ENCODE measurements at places on chromosomes 2 and 18.

DNA sequence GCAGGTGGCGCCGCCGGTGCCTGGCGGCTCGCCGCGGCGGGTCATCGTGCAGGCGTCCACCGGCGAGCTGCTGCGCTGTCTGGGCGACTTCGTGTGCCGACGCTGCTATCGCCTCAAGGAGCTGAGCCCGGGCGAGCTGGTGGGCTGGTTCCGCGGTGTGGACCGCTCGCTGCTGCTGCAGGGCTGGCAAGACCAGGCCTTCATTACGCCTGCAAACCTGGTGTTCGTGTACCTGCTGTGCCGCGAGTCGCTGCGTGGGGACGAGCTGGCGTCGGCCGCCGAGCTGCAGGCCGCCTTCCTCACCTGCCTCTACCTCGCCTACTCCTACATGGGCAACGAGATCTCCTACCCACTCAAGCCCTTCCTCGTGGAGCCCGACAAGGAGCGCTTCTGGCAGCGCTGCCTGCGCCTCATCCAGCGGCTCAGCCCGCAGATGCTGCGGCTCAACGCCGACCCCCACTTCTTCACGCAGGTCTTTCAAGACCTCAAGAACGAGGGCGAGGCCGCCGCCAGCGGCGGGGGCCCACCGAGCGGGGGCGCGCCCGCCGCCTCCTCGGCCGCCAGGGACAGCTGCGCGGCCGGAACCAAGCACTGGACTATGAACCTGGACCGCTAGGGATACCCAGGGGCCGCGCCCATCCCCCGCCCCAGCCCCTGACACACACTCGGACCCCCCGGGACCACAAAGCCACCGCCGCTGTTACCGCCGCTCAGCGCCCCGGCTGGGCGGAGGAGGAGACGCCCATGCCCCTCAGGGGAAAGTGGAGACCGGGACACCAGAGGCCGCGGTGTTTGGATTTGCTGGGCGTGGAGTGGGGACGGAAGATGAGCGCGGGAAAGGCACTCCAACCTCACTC lies 1.1 kb downstream of the CDK5R2 start:
- H3K36me3 ChIP-seq = peaks cover 4% of the 10 kb centered on the region
- H3K4me3 ChIP-seq = peak overlapping the region; percentile 47
- DNase-seq = no peak
- H3K4me1 ChIP-seq = peaks cover 7% of the 10 kb centered on the region
- H3K27me3 ChIP-seq = peaks cover 69% of the 10 kb centered on the region

DNA sequence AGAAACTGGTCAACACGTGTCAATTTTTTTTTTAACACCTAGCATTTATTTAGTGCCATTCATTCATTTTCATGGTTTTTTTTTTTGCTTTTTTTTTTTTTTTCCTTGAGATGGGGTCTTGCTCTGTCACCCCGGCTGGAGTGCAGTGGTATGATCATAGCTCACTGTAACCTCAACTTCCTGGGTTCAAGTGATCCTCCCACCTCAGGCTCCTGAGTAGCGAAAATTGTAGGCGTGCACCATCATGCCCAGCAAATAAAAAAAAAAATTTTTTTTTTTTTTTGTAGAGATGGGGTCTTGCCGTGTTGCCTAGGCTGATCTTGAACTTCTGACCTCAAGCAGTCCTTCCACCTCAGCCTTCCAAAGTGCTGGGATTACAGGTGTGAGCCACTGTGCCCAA lies 21.1 kb downstream of the USP14 start:
- H3K27me3 ChIP-seq = no peaks in the 10 kb centered on the region
- H3K27ac ChIP-seq = no peak overlapping the region
- H3K4me3 ChIP-seq = no peak overlapping the region
- peaks cover 22% of the 10 kb centered on the region for H3K4me1 ChIP-seq
- no peak for DNase-seq
- H3K36me3 ChIP-seq = peaks cover 37% of the 10 kb centered on the region

DNA sequence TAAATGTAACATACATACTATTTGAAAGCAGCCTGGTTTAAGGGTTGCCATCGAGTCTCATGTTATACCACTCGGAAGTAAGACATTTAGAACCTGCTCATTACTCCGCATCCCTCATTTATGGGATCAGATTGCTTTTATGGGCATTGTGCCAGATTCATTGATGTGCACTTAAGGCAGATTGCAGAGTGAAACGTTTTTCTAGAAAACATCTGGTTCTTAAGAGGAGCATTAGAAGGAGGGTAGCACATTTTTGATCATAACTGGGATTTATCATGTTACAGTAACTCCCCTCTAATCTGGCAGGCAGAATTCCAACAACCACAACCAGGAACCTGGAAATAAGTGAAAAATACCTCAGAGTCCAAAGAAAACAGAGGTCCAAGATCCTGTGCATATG lies 74.2 kb upstream of the GALNT3 start:
- H3K4me3 ChIP-seq = no peak overlapping the region
- no peaks in the 10 kb centered on the region for H3K36me3 ChIP-seq
- peaks cover 3% of the 10 kb centered on the region for H3K4me1 ChIP-seq
- no peak for DNase-seq

DNA sequence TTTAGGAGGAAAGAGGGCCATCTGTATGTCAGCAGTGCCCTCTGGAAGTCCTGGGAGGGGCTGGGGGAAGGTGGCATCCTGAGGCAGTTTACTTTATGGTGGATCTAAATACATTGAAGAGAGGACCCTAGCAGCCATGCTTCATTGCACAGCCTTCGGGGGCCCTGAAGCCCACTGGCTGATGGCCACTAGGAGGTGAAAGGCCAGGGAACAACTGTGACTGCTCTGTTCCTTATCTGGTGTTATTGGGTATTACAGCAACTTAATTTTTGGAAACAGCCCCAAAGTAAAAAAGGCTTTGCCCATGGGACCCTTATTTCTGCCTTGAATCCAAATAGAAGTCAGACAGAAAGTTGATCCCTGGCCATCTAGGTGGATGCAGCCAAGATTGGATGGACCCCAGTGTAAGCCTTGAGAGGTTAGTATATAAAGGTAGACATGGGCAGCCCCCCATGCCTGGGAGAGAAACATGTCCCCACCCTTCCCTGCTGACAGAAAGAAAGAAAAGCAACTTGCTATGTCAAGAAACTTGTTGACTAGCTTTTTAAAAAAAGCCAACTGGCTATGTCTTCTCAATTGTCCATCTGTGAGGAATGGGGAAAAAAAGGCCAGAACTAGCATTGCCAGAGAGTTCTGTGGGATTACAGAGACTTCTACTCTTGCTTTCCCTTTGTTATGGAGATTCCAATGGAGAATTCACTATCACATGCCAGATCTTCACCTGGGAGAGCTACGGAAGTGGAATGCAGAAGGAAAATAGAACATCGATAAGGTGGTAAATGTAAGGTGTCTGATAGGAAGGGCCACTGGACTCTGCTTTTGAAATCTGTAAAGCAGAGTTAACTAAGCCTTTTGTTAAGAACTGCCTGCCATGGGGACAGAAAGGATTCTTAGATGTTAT lies 58.6 kb upstream of the OSR1 start:
- H3K36me3 ChIP-seq = no peaks in the 10 kb centered on the region
- no peak overlapping the region for H3K4me3 ChIP-seq
- no peak overlapping the region for H3K27ac ChIP-seq
- peaks cover 3% of the 10 kb centered on the region for H3K27me3 ChIP-seq

GRCh38 chr2:58101500-58101899 lies 54.9 kb downstream of the VRK2 start:
- no peaks in the 10 kb centered on the region for H3K27me3 ChIP-seq
- DNase-seq = no peak
- peaks cover 4% of the 10 kb centered on the region for H3K4me1 ChIP-seq
- H3K4me3 ChIP-seq = no peak overlapping the region
- no peaks in the 10 kb centered on the region for H3K36me3 ChIP-seq

DNA sequence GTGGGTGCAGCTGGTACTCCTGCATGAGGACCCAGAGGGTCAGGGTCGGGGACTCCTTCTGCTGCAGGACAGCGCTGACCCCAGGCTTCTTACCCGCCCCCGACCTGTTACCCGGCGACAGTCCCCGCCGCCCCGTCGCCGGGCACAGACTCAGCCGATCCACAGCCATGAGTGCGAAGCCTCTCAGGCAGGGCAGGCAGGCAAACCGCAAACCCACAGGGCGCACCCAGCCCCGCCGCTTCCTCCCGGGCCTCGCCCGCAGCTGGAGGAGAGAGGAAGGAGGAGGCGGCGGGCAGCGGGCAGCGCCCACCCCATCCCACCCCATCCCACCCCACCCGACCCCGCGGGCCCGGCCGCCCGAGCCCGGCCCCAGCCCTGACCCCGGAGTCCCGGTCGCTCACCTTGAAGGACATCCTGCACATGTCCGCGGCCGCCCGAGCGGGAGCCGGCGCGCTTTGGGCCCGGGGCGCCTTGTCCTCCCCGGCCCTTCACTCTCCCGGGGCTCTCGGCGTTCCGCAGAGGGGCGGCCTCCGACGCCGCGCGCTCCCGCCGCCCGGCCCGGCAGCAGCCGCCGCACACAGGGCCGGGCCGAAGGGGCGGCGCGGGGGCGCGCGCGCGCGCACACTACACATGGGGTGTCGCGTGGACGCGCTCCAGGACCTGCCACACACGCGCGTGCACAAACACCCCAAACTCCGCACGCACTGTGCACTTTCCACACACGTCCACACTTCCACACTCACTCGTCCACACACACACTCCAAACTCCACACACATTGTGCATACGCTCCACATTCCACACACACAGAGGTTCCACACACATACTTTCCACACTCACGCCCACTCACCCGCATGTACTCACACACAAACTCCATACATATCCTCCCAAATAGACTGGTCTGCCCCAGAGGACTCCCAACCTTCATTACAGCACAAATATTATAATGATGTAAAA lies at the start of gene ANKRD29:
ANKRD29 (minus strand) TSS at position 603 of the 955 bp plus-strand sequence; CDS start at position 422, 181 bp downstream.
- peak; percentile 76 for DNase-seq
- H3K4me3 ChIP-seq = peak within 1 kb of the TSS; percentile 69
- H3K27ac ChIP-seq = peak within 1 kb of the TSS; percentile 40
- H3K27me3 ChIP-seq = peaks cover 62% of the 10 kb centered on the region

- H3K4me1 ChIP-seq = peaks cover 77% of the 10 kb centered on the region
- peaks cover 19% of the 10 kb centered on the region for H3K36me3 ChIP-seq
- no peak overlapping the region for H3K4me3 ChIP-seq
- peak overlapping the region; percentile 65 for H3K27ac ChIP-seq
Measured at GRCh38 chr2:196249860-196250259, 78.5 kb upstream of the STK17B start.

GRCh38 chr2:88608184-88608583 lies 19.1 kb downstream of the EIF2AK3 start:
- H3K36me3 ChIP-seq = peaks cover 8% of the 10 kb centered on the region
- no peak for DNase-seq
- no peak overlapping the region for H3K4me3 ChIP-seq
- no peak overlapping the region for H3K27ac ChIP-seq

DNA sequence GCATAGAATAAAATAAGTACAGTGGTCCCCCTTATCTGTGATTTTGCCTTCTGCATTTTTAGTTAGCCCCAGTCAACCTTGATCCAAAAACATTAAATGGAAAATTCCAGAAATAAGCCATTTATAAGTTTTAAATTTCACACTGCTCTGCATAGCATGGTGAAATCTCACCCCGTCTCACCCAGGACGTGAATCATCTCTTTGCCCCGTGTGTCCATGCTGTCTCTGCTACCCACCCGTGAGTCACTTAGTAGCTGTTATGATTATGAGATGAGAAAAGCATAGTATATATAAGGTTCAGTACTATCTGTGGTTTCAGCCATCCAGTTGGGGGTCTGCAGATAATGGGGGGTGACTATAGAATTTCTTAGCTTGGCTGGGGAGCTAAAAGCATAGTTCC lies 67.3 kb downstream of the RHBDD1 start:
- H3K27ac ChIP-seq = no peak overlapping the region
- H3K4me3 ChIP-seq = no peak overlapping the region
- no peak for DNase-seq
- H3K4me1 ChIP-seq = peaks cover 44% of the 10 kb centered on the region
- no peaks in the 10 kb centered on the region for H3K27me3 ChIP-seq
- H3K36me3 ChIP-seq = peaks cover 7% of the 10 kb centered on the region

DNA sequence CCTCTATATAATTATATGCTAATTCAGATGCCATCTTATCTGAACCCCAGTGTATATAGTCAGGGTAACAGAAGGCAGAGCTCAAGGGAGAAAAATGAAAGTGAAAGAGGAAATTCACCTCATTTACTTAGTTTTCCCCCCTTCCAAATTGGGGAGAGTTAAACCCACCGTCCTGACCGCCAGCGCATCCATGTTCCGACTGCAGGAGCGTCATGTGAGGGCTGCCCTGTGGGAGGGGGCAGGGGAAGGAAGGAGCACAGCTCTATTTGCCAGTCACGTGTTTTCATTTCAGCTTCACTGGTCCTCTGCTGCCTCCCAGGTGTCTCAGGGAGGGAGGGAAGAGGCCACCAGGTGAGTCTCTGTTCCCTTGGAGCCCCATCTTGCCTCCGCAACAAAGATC lies 13.2 kb downstream of the CNNM4 start:
- H3K4me1 ChIP-seq = peaks cover 22% of the 10 kb centered on the region
- H3K36me3 ChIP-seq = peaks cover 3% of the 10 kb centered on the region
- peak overlapping the region; percentile 80 for H3K27ac ChIP-seq
- H3K27me3 ChIP-seq = no peaks in the 10 kb centered on the region
- DNase-seq = peak; percentile 67

GRCh38 chr2:178422097-178422496 lies 28.9 kb downstream of the PRKRA start:
- peaks cover 9% of the 10 kb centered on the region for H3K4me1 ChIP-seq
- peaks cover 52% of the 10 kb centered on the region for H3K36me3 ChIP-seq
- no peaks in the 10 kb centered on the region for H3K27me3 ChIP-seq
- DNase-seq = no peak
- no peak overlapping the region for H3K4me3 ChIP-seq

- no peaks in the 10 kb centered on the region for H3K27me3 ChIP-seq
- H3K27ac ChIP-seq = no peak overlapping the region
- no peak overlapping the region for H3K4me3 ChIP-seq
- no peak for DNase-seq
Measured at GRCh38 chr2:168773128-168773527, 29.3 kb upstream of the NOSTRIN start.

DNA sequence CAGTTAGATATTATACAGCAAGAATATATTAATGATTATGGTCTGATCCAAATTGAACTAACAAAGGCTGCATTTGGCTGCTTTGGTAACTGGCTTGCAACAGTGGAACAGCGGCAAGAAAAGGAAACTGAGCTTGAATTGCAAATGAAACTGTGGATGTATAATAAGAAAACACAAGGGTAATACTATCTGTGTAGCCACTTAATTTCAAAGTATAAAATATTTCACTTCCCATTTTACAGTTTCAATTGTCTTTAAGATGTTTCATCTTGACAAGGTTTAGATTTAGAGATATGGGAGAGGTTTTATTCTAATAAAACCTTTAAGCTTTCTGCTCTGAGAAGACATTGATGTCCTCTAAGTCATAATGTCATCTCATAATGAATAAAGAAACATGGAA lies 23.8 kb downstream of the WDR75 start:
- H3K27me3 ChIP-seq = no peaks in the 10 kb centered on the region
- DNase-seq = no peak
- peaks cover 65% of the 10 kb centered on the region for H3K36me3 ChIP-seq
- H3K27ac ChIP-seq = no peak overlapping the region
- H3K4me3 ChIP-seq = no peak overlapping the region

GRCh38 chr2:38000485-38001222 lies 75.3 kb downstream of the CYP1B1 start:
- H3K4me3 ChIP-seq = no peak overlapping the region
- H3K4me1 ChIP-seq = no peaks in the 10 kb centered on the region
- no peak overlapping the region for H3K27ac ChIP-seq

Data from activated CD8-positive, alpha-beta T cell treated with anti-CD3 and anti-CD28 coated beads, Interleukin-2, amount 10 ng/mL, durations not matched to agents 7 days and 5 days (primary cell).